ENCODE measurements at places on chromosomes 7 and 10.

- no peak for DNase-seq
Observed at GRCh38 chr7:41998041-41998440, 239.0 kb downstream of the GLI3 start.

DNA sequence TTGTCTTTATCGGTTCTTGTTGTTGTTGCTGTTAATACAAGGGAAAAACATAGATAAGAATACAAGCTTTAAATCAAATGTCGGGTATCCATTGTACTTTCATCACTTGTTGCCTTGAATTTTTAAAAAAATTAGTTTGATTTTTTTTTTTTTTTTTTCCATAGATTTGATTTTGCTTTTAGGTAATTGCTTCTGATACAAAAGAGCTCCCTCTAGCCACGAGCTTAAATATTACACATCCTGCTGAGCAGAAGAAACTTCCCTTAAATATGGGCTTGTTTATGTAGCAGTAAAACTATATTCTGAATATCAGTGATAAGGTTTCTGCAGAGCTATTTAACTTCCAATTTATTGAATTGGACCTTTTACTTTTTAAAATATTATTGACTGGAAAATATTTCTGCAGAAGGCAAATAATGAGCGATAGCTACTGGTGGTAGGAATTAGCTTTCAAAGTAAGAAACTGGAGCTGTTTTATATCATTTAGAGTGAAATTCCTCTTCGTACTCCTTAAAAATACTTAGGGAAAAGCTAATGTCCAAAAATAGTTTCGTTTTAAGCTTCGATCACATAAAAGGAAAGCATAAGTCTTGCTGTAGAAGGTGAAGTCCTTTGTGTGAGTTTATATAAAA is 216.9 kb downstream of the POLR1F start:
- DNase-seq = peak; percentile 68

GRCh38 chr10:110436554-110437350 is 61.0 kb upstream of the DUSP5 start:
- DNase-seq = no peak

DNA sequence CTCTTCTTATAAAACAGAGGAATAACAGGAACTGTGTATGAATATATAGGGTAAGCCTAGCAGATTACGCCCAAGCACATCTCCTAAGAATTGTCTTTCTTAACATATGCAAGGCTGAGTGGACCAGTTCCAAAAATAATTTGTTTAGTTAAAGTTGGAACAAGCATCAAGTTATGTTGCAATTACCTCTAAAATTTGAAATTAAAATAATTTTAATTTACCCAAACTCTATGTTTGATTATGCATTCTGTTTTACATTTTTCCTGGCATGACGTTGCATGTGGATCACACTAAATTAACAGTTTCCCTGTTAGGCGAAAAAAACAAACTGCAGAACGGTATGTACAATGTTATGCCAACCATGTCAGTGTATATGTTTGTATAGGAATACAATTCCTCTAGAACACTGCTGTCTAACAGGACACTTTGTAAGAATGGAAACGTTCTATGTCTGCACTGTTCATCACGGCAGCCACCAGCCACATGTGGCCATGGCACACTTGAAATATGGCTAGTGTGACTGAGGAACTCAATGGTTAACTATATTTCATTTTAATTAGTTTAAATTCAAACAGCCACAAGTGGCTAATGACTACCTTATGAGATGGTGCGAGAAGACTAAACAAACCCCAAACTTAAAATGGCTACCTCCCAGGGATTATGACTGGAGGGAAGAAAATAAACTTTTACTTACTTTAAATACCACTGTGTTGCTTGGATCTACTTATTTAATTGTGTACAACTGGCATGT is 281.1 kb upstream of the KLF14 start:
- peak; percentile 42 for DNase-seq

GRCh38 chr10:20892011-20892585 is 5.0 kb downstream of the NEBL start:
- no peak for DNase-seq

- DNase-seq = no peak
Observed at GRCh38 chr10:80471715-80472233, 17.7 kb downstream of the TSPAN14 start.

All from adipocyte (in vitro differentiated cells).